ENCODE measurements at places on chromosomes 16 and 17.

- no peak for DNase-seq
These were observed 13.3 kb upstream of the NUDT16L1 start for GRCh38 chr16:4679850-4680636.

DNA sequence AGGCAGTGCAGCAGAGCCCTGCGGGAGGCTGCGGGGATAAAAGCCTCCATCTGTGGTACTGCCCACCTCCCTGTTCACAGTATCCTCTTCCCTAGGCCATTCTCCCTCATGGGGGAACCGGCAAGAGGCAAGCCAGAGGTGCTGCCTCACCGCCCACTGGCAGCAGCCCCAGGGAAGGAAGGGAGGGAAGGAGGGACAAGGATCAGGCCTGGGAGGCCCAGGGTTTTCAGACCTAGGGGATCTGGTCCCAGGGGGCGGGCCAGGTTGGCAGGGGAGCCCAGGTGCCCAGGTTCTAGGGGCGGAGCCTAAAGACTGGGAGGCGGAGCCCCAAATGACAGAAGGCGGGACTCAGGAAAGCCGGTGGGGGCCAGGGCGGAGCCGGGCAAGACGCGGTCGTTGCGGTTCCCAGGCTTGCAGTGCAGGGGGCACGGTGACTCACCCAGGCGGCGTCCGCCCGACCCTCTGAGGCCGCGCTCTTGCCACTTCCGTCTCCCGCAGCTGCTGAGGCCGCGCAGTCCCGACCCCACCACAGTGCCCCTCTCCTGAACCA lies 3.0 kb upstream of the MTMR4 start:
- DNase-seq: no peak

- DNase-seq: no peak
These were observed 9.8 kb upstream of the CD300E start for GRCh38 chr17:74633326-74633725.

GRCh38 chr16:50494501-50495491 lies 53.4 kb upstream of the NKD1 start:
- no peak for DNase-seq

- no peak for DNase-seq
These were observed 1247.6 kb downstream of the CDH8 start for GRCh38 chr16:60788631-60789030.

- no peak for DNase-seq
These were observed 315.3 kb downstream of the XYLT1 start for GRCh38 chr16:17155485-17155884.

DNA sequence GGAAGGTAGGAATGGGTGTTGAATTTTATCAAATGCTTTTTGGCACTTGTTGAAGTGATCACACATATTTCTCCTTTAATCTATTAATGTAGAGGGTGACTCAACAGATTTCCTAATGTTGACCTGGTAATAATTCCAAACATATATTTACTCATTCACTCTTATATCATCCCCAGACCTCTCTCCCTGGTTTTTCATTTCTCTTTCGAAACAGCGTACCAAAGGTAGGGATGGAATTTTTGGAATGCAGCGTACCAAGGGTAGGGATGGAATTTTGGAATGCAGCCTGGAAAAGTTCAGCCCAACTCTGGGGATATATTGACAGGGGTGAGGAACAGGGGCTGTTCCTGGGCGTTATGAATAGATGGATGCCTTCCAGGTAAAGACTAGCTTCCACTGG lies 7.3 kb downstream of the KIF18B start:
- DNase-seq: no peak
